ENCODE measurements at places on chromosomes 3 and 15.

DNA sequence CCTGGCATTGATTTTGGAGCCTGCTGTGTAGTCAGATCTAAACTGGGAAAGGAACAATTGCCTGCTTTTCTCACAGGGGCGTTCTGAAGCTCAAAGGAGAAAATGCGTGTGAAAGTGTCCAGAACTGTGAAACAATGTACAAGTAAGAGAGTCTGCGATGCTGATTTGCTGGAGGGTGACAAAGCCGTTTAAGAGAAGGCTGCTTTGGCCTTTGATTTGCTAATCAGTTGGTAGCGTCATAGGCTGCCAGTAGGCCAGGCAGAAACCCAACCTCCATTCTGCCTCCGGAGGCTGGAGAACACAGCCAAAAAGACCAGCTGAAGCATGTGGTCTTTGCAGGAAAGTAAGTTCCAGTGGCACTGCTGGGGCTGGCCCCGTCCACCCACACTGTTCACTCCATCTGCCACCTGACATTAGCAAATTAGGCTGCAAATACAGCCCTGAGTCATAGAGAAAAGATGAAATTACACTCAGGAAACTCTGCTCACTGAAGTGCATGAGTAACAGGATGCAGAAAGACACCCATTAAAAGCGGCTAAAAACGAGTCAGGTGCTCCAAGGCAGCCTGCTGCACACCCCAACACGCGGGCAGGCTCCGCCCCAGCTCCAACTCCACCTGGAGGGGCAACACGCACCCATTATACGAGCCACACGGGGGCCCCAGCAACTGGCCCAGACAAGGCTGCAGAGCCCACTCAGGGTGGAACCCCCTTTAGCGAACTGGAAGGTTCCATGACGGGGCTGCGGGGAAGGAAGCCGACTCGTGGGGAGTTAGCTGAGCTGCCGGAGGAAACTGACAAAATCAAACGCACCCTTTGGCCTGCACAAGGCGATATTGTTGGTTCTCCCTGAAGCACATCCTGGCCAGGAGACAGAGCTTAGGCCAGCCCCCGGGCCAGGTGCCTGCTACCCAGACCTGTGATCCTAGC, 31.6 kb downstream of the ZDHHC19 start:
- no peak for DNase-seq

- no peak for DNase-seq
Observed at GRCh38 chr3:74347563-74348268, 266.7 kb downstream of the CNTN3 start.

DNA sequence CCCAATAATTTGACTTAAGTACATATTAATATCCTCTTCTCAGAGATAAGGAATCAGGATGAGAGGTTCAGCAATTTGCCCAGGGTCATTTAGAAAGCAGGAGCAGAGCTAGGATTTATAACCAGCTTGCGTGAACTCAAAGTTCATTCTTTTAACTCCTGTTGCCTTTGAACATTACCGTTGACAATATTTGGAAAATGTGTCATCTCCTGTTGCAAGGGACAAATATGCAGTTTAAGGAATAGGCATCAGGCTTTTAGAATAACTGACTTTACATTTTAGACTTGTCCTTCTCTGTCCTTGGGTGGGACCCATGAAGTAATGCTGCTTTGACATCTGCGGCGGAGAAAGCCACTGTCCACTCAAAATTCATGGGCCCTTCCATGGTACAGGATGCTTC, 252.2 kb upstream of the RGMA start:
- no peak for DNase-seq

GRCh38 chr3:192005989-192006388, 545.0 kb downstream of the PYDC2 start:
- no peak for DNase-seq

DNA sequence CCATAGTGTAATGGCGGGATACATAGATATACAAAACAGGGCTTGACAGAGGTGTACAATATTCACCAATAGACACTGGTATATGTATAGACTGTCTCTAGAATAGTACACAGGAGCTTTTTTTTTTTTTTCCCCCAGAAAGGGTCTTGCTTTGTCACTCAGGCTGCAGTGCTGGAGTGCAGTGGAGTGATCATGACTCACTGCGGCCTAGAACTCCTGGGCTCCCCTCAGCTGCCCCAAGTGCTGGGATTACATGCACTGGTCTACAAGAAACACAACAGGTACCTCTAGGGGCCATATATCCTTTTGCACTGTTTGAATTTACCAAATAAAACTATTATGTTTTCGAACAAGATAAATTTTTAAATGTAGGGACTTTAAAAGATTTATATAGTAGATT, 12.3 kb downstream of the RHOA start:
- DNase-seq, result no peak

All from D721Med (cell line).